Astrocyte (in vitro differentiated cells and primary cell): ENCODE measurements at places on chromosomes 16 and 17.

DNA sequence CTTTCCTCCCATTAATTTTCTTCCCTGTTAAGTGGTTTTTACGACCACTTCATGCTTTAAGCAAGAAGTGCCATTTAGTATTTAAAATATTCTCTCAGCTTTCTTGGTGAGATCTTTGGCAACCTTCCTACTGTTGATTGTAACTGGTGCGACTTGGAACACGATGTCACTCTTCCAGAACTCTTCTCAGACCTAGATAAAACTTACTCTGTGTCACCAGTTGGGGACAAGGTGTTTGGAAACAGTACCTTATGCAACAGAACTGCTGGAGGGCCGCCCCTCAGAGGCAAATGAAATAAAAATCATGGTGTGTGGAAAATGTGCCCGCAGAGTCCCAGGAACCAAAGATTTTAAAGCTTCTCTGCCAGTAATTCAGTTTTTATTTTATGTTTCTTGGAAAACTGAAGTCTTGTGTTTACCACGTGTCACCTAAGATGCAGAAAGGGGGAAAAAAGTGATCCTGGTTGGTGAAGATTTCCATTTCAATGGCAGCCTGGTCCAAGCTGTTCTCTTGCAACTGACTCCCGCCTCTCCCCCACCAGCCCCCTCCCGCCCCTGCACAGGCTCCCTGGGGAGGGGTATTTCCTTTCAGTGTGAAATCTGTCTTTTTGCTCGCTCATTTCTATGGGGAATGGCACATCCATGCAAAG lies 7.2 kb upstream of the HSD11B2 start:
- no peak for DNase-seq

GRCh38 chr17:10088444-10088843 lies 110.0 kb downstream of the GAS7 start:
- no peak for DNase-seq

GRCh38 chr17:38451840-38452529 lies 23.7 kb downstream of the ARHGAP23 start:
- peak; percentile 89 for DNase-seq

GRCh38 chr17:8997994-8998628 lies 23.2 kb upstream of the NTN1 start:
- peak; percentile 17 for DNase-seq

GRCh38 chr16:66891797-66892196 lies 11.5 kb downstream of the PDP2 start:
- DNase-seq = no peak

GRCh38 chr17:27593232-27593856 lies 37.6 kb upstream of the LGALS9 start:
- DNase-seq = no peak

DNA sequence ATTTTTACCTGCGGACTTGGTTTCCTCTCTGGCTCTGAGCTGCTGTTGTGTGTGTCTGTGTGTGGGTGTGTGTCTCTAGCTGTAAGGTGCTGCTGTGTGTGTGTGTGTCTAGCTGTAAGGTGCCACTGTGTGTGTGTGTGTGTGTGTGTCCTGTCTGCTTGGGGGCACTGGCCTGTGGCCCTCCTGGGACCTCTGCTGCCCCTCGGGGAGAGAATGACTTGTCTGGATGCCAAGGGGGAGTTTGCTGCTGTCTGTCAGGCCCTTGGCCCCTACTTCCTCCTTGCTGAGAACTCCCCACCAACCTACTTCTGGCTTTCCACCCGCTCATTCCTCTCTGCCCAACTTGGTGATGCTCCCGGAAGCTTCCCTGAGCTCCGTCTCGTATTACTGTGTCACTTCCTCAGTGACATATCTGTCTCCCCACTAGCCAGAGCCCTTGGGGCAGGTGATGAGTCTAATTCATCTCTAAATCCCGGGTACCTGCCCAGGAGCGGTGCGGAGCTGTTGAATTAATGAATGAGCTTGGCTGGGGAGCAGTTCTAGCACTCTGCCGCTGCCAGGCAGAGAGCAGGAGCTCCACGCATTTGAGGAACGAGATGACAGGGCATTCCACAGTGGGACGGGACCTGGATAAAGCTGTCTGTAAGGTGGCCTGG lies 3.5 kb upstream of the LASP1NB start:
- no peak for DNase-seq

GRCh38 chr16:22225060-22225459 lies 19.0 kb downstream of the EEF2K start:
- DNase-seq = no peak

GRCh38 chr17:65078441-65079160 lies 22.1 kb upstream of the GNA13 start:
- peak; percentile 68 for DNase-seq

- peak; percentile 89 for DNase-seq
Observed at GRCh38 chr17:49076573-49077384, 55.8 kb upstream of the B4GALNT2 start.
